Memory B cell (primary cell): ENCODE measurements at places on chromosomes 1 and 21.

DNA sequence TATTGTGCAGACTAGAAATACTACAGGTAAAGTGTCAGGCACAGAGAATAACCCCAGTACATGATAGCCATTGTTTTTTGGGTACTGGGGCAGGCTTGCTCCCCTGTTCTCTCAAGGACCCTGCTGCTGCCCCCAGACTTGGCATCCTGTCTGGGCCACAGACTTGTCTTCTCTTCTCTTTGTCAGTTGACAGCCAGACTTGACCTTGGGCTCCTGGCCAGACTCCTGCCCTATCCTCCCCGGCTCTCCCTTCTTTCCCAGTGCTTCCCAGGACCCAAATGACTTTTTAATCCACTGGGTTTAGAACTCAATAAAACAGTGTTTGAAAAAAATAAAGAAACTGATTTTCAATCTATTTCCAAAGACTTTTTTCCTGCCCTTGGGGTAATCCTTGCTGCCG is 43.2 kb downstream of the ZSCAN20 start:
- no peak overlapping the region for H3K27ac ChIP-seq
- H3K4me1 ChIP-seq = no peaks in the 10 kb centered on the region
- H3K36me3 ChIP-seq = no peaks in the 10 kb centered on the region
- H3K27me3 ChIP-seq = peaks cover 5% of the 10 kb centered on the region
- no peak overlapping the region for H3K4me3 ChIP-seq

DNA sequence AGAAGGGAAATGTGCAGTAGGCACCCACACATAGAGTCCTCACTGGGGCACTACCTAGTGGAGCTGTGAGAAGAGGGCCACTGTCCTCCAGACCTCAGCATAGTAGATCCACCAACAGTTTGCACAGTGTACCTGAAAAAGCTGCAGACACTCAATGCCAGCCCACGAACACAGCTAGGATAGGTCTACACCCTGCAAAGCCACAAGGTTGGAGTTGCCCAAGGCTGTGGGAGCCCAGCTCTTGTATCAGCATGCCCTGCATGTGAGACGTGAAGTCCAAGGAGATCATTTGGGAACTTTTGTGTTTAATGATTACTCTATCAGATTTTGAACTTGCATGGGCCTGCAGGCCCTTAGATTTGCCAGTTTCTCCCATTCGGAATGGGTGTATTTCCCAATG is 299.4 kb upstream of the OLFM3 start:
- H3K36me3 ChIP-seq = no peaks in the 10 kb centered on the region
- H3K4me1 ChIP-seq = no peaks in the 10 kb centered on the region
- DNase-seq = no peak
- no peak overlapping the region for H3K4me3 ChIP-seq

DNA sequence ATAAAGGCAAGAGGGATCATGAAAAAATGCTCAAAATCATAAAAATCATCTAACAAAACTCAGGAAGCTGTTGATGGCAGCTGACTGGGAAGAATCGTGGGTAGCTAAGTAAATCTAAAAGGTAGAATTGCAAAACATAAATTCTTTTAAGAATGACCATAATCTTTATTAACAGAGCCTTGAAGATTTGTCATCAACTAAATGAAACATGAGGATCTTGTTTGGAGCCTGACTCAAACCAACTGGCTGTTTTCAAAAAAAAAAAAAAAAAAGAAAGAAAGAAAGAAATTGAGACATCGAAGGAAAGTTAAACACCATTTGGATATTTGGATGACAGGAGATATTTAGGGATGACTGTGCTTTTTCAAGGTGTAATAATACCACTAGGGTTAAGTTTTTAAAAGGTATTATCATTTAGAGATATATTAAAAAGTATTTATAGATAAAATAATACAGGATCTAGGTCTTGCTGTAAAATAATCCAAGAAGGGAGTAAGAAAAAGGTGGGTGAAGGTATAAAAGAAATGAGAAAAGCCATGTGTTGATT is 48.6 kb downstream of the CD34 start:
- H3K36me3 ChIP-seq = peaks cover 23% of the 10 kb centered on the region
- no peak overlapping the region for H3K4me3 ChIP-seq
- no peak overlapping the region for H3K27ac ChIP-seq
- no peak for DNase-seq
- peaks cover 40% of the 10 kb centered on the region for H3K4me1 ChIP-seq
- no peaks in the 10 kb centered on the region for H3K27me3 ChIP-seq

GRCh38 chr1:205792481-205792881 is 17.2 kb upstream of the RAB29 start:
- H3K36me3 ChIP-seq = peaks cover 25% of the 10 kb centered on the region
- no peaks in the 10 kb centered on the region for H3K27me3 ChIP-seq
- peaks cover 25% of the 10 kb centered on the region for H3K4me1 ChIP-seq
- no peak for DNase-seq

DNA sequence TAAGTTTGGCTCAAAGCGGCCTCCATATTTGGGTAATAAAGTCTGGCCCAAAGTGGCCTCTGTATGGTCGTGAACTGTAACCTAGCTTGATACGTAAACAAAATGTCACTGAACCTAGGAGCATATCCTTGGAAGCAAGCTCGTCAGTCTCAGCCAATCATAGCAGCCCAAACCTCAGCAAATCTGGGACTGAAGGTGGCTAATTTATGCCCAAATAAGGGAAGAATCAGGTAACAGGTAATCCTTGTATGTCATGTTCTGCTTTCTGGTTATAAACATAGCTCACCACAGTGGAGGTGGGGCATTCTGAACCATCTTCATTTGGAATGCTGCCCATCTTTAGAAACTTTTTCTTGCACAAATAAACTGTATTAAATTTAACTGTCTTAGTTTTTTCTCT is 281.1 kb downstream of the TTLL7 start:
- H3K27me3 ChIP-seq = peaks cover 4% of the 10 kb centered on the region
- no peaks in the 10 kb centered on the region for H3K36me3 ChIP-seq
- H3K27ac ChIP-seq = no peak overlapping the region
- DNase-seq = no peak
- H3K4me1 ChIP-seq = no peaks in the 10 kb centered on the region

DNA sequence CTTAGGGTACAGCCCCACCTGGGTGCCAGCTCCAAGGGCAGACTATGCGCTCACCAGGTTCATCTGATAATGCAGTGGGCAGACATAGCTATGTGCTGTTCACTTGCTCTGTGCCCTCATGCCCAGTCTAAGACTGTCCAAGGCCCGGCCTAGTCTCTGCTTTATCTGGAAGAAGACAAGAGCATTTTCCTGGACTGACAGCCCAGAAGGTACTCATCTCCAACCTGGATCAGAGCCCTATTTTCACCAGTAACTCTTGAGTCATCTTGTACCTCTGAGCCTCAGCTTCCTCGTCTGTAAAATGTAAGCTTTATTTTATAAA is 28.5 kb upstream of the LRRC8C start:
- no peak for DNase-seq
- H3K4me3 ChIP-seq = no peak overlapping the region
- no peak overlapping the region for H3K27ac ChIP-seq
- H3K4me1 ChIP-seq = peaks cover 23% of the 10 kb centered on the region
- no peaks in the 10 kb centered on the region for H3K36me3 ChIP-seq
